Posterior vena cava (tissue), 2 donors: ENCODE measurements at places on chromosomes 2 and 18. TPM values are rescaled to one million over a fixed set of nuclear protein-coding genes. Genes with fewer than 3 reads are reported as not detected.
A peak's percentile ranks its signal among the peaks of the same experiment; 100 is the strongest.

GRCh38 chr2:1707771-1708418 lies 36.4 kb downstream of the PXDN start:
- DNase-seq, result peak; percentile 91

DNA sequence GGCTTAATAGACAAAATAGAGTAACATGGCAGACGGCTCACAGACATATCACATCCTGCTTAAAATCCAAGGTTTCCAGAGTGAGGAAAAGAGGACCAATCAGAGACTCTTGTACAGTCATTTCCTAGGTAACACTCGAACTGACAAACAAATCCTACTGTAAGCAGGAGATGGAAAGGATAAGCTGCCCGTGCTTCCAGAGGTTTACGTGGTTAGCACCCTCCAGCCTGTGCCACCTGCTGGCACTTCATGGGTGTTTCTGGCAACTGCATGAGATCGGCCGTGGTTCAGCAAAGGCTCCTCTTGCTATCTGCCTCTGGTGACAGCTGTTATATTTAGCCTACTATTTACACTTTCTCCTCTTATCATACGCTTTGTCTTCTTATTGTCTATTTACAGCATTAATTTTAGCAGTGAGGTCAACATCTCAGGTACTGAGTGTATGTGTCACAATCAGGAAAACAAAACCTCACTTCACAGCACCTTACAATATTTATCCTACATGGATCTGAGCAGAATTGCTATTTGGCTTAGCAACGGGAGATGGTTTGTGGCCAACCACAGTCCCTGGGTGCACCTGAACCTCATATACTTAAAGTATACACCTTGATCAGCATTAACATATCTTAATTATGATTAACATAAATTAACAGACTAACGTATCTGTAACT lies 226.9 kb downstream of the TMEM163 start:
- DNase-seq, result no peak

DNA sequence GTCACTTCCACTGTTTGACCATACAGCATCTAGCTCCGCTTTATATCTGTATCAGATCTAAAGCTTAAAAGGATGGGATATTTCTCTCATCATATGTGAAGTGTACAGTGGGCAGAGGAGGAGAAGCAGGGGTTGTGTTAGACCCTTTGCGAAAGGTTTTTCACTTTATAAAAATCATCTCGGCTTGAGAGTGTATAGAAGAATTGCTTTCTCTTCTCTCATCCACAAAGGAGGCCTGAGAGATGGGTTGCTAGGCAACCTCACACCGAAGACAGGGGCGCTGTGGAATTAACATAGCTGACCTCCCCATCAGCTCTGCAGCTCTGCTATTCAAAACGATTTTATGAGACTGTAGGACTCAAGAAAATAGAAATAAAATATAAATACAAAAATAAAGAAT lies 70.2 kb upstream of the GALNT3 start:
- no peak for DNase-seq

DNA sequence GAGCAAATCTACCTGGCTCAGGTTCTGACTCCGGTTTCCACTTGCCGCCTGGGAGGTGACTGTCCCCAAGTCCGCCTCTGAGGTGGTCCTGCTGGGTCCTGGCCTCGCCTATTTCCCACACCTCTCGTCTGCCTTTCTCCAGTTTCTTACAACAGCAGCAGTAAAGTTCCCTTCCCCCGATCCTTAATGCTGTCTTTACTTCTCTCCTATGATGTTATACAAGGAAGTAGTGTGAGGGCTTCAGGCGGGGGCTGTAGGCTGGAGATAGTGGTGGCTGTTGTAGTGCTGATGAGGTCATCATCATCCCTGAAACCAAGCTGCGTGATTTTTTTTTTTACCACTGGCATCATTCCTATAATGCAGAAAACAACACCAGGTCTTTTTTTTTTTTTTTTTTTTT lies 18.9 kb downstream of the TGIF1 start:
- DNase-seq, result no peak

The PLA2R1 gene
- 13.9 TPM for total RNA-seq

The CTNNA2 gene
- not detected for total RNA-seq

GRCh38 chr2:170307555-170308351 lies 129.8 kb downstream of the MYO3B start:
- DNase-seq, result no peak

GRCh38 chr2:35023545-35023944 lies 1332.0 kb upstream of the CRIM1 start:
- no peak for DNase-seq

The GTF2A1L gene
- total RNA-seq, result 7.4 TPM

DNA sequence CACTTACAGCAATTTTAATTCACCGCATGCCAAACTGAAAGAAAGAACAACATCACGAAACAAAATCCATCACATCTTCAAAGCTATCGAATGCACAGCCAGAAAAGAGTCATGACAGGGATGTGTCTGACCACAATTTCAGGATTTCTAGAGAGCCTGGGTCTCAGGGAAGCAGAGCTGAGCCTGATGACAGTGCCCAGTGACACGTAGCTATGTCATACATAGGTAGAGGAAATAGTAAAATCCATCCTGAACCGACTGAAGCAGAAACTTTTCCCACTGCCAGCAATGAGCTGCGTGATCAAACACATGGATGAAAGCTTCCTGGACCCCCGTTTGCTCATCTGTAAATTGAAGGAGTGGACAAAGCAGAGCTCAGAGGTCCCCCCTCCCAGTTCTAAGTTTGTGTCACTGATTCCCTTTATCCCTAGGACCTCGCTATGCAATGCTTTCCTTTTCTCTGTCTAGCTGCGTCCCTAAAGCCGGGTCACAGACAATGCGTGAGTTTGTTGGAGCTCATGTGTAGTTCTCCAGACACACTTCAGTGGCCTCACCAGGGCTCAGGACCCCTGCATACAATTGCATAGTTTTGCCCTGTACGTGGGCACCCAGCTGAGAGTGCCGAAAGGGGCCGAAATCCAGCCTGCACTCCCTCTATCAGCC lies 37.6 kb downstream of the CCBE1 start:
- no peak for DNase-seq

- DNase-seq, result no peak
Observed at GRCh38 chr2:123073371-123073770, 951.7 kb upstream of the CNTNAP5 start.

The DCDC2C gene
- not detected for total RNA-seq

DNA sequence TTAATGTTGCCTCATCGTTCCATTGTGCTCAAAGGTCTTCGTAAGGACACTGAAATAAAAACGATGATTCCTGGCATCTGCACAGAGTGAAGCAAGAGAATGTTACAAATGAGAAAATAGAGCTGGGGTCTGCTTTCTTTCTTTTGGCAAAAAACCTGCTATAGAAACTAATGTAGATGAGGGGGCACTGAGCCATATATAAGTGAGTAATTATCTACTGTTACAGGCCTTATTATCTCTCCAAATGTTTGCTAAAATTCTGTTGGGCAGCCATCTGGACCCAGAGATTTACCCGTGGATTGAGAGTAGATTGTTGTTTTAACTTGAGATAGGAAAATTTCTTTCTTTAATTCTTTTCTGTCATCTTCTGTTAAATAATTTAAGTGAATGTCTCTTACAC lies 472.5 kb upstream of the PIK3C3 start:
- DNase-seq, result no peak

DNA sequence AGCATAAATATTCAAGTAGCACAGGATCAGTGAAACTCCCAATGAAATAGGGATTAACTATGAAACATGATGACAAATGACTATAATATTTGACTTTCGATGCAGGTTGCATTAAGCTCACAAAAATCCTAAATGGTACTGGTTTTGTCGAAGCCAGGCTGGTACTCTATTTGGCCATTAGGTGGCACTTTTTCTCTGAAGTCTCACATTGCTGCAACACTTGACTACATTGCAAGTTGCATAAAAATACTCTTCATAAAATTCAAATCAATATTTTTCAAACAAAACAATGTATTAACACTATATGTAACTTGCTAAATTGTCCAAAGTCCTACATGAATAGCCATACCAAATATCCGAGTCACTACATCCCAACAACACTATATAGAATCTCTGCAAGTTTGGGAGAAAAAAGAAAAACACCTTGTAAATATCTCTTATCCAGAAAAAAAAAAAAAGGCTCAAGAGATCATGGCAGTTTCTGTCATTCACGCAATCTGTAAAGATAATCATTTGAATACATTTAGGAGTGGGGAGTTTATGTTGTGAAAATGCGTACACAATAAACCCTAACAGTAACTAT lies 9.5 kb downstream of the RTTN start:
- DNase-seq, result no peak

The AQP12B gene
- not detected for total RNA-seq

- no peak for DNase-seq
Observed at GRCh38 chr2:221581986-221582385, 9.9 kb upstream of the EPHA4 start.

The DSC3 gene
- total RNA-seq, result 0.43 TPM

The ASPRV1 gene
- 1.00 TPM for total RNA-seq

DNA sequence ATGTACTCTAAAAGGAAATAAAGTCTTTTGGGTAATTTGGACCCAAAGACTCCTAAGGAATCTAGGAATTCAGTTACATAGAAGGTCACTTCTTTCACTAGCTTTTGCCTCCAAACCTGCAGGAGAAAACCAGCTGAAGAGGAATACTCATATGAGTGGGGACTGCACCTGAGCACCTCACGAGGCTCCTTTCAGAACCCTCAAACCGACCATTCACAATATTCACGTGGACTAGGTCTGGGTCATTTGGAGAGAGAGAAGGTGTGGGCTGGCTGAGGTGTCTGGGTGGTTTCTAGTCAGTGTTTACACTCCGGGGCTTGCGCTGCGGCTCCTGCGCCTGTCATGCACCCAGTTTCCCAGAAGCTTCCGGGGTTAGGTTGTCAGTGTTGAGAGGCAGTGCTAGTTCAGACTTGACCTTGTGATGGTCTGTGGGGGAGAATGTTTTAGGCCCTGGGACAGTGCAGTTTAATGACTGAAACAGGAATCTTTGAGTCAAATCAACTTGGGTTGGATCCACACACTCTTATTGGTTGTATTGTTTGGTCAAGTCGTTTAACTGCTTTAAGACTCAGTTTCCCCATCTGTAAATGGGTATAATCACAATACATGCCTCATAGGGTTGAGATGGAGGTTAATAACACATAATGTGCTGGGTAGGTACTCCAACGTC lies 78.4 kb downstream of the LIMS1 start:
- DNase-seq, result no peak

GRCh38 chr2:45033302-45033701 lies 24.1 kb upstream of the SIX2 start:
- DNase-seq, result no peak

The CPLX4 gene
- total RNA-seq, result not detected

The C2orf49 gene
- 14.0 TPM for total RNA-seq

GRCh38 chr18:28359176-28359575 lies 182.2 kb upstream of the CDH2 start:
- DNase-seq, result no peak

DNA sequence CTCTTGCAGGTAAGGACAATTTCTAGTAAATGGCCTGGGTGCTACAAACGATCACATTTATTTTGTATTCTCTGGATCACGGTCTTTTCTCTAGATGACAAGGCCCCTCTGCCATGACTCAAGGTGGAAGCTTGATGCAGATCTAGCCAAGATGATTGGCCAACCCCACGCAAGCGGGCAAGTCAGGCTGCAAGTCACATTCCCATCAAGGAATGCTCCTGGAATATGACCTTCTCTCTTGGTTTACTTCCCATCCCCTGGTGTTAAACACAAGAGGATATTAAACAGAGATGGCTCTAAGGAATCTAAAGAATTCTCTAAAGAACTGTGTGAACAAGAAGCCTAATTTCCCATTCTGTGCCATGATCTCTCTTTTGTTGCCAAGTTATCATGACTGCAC lies 97.3 kb upstream of the SERPINE2 start:
- DNase-seq, result no peak

The TBR1 gene
- total RNA-seq, result not detected

The KCNJ13 gene
- not detected for total RNA-seq

DNA sequence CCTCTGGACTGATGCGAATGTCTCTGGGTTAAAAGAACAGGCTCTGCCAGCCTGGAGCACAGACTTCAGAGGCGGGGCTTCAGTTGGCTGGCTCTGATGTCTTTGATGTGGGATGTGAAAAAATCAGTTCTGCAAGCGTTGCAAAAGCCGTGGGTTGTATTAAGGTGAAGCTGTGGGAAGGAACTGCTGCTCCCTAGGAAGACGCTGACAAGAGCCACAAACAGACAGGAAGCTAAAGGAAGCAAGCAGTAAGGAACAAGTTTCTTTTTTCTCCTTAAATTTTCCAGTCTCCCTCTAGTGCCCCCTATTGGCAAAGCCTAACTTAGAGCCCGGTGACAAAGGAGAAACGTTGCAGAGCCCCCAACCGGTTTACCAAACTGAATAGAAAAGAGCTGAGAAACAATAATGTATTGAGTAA lies 239.0 kb downstream of the CCDC178 start:
- no peak for DNase-seq

DNA sequence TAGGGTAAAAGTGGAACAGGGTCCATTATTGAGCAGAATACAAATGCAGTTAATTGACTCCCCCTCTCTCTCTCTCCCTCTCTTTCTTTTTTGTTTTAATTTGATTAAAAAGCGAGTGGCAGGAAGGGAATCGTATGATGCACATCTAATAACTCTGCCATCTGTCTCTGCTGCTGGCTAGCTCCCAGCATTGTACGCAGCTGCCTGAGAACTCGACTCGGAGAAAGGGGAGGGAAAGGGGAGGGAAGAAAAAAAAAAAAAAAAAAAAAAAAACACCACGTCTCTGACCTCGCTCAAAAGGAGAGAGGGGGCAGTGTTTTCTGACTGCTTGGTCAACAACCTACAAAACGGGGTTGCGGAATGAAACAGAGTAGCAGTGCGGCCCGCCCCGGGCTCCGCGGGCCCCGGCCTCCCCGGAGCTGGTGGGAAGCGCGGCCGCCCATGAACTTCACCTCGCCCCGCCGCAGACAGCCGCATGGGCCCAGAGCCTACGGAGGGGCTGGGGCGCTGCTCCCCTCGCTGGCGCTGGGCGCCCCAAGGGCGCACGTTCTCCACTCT lies 265.7 kb downstream of the TCF4 start:
- peak; percentile 96 for DNase-seq

DNA sequence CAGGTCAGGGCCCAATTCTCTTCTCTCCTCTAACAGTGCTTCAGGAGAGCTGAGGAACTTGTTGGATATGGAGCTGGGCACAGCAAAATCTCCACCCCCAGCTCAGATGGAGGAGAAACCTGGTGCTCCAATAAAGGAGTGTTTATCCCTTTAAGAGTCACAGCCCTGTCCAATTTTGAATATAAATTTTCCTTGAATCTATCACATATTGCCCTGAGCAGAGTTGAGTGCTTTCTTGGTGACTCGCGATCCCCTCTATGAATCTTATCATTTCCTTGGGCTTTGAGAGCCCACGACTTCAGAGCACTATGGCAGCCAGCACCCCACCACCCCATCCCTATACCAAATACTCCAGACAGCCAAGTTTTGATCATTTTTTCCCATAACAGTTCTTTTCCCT lies 34.4 kb upstream of the SMAD7 start:
- peak; percentile 11 for DNase-seq

GRCh38 chr2:25497918-25498407 lies 156.2 kb upstream of the DNMT3A start:
- no peak for DNase-seq

The FABP1 gene
- not detected for total RNA-seq
